ENCODE measurements at places on chromosomes 3 and 15.

DNA sequence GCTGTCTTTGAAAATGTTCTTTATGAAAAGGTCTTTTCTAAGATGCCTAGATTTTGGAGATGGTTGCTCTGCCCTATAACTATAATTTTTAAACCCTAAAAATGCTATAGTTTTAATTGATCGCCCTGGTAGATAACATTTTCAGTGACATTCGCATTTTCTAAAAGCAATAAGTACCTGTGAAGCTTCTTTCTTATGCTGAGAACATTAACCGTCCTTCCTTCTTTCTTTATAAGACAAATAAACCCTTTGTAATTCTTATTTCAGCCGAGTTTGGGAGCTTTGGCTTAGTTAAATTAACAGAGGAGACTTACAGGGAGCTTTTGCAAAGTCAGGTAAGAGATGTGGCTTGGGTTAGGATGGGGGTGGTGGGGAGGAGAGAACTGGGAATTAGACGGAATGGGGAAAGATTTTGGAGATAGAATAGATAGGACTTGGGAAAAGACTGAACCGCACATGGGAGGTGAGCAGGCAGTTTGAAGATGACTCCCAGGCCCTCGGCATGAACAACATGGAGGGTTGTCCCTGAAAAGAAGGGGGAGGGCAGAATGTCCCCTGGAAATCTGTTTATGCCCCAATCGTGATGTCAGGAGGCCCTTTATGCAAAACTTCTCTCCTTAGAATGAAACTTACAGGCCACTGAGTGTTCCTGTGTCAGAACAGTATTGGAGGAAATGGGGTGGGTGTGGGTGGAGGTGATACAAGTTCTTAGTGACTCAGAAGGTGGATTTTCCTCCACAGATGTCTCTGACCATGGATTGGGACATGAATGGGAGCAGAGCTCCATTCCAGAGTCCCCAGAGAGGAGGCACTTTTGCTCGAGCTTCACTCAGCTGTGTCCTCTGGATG is 76.2 kb upstream of the LARS2 start:
- no peak for DNase-seq

GRCh38 chr15:77456746-77457145 is 36.1 kb downstream of the HMG20A start:
- DNase-seq: no peak

DNA sequence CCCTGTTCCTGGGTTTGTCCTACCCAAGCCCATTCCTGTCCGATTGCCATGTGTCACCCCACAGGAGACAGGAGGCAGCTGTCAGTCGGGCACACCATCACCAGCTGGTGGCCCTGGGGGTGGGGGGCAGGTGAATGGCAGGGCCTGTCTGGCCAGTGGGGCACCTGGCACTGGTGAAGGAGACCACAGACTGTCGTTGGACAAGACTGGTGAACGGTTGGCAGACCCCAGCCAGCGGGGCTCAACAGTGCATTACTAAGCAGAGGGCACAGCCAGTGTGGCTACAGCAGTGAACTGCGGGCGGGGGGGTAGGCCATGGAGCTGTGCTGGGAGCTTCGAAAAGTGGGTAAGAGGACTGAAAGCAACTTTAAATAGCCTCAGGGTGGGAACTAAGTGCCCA is 2.1 kb downstream of the SEMA7A start:
- no peak for DNase-seq

- no peak for DNase-seq
Observed at GRCh38 chr3:101810022-101810418, 31.0 kb downstream of the NXPE3 start.

DNA sequence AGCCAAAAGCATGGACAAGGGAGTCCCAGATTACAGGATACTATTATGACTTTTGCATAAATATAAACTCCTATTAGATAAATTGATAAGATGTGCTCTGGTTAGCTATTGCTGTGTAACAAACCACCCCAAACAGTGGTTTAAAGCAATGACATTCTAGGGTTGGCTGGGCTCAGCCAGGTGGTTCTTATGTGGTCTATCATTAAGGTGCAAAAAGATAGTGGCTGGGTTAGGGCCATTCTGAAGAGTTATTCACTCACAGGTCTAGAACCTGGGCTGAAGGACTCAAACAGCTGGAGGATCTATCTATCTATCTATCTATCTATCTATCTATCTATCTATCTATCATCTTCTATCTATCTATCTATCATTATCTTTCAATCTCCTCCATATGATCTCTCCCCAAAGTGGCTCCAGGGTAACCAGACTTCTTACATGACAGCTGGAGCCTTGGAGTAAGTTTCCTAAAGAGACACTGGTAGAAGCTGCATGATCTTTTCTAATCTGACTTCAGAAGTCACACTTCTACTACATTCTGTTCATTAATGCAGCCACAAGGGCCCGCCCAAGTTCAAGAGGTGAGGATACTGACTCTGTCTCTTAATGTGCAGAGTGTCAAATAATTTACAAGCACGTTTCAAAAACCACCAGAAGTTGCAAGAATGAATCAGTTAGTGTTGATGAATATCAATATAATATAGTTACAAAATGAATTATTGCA is 74.9 kb upstream of the XCR1 start:
- no peak for DNase-seq

- DNase-seq: peak; percentile 42
Observed at GRCh38 chr15:99618941-99619411, 53.2 kb downstream of the MEF2A start.

- peak; percentile 33 for DNase-seq
Observed at GRCh38 chr3:15769256-15769915, 28.4 kb downstream of the ANKRD28 start.

DNA sequence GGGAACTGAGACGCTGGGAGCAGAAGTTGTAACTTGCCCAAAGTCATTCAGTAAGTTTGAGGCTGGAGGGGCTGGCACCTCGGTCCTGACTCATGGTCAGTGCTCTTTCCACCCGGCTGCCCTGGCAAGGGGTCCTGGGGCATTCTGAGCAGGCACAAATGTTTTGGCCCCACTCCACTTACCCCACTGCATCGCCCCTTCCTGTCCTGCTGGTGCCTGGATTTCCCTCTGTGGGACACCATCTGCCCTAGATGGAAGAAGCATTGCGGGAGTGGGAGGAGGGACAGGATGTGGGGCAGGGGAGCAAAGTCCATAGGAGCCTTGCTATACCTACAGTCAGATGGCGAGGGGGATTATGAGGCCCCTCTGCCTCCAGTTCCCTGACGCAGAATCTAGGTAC is 4.5 kb downstream of the CORO2B start:
- DNase-seq: no peak

GRCh38 chr3:151309566-151309965 is 7.1 kb downstream of the GPR87 start:
- no peak for DNase-seq

DNA sequence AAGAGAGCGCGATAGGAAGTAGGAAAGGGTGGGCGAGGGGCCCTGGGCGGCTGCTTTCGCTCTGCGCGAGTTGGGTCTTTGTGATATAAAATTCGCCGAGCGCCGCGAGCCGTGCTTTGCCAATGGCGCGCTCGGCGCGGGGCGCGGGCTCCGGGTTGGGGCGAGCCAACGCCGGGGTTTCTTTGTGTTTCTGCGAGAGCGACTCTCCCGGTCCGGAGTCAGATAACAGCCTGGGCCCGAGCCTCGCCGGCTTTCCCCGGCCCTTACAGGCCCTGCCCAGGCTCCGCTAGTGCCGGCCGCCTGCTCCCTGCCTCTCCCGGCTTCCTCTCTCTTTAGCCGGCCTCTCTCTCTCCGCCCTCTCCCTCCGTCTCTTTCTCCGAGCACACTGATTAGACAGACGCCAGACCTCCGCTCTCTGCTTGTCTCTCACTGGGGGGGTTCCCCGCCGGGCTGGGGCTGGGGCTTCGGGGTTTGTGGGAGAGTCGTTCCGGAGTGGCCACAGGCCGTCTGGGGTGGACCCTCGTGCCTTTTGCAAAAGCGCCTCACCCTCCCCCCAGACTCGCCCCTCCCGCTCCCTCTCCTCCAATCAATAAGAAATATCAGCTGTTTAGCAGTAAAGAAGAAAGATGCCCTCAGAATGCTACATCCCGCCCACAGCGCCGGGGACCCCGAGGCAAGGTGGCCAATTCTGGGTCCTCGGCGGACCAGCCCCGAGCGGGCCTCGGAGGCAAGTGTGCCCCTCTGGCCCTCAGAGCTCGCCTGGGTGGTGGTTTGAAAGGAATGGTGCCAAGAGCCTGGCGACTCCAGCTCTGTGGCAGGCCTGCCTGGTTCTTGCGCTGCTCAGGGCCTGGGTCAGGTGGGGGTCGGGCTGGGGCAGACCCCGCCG is 2.9 kb downstream of the NR2F2 start:
- no peak for DNase-seq

DNA sequence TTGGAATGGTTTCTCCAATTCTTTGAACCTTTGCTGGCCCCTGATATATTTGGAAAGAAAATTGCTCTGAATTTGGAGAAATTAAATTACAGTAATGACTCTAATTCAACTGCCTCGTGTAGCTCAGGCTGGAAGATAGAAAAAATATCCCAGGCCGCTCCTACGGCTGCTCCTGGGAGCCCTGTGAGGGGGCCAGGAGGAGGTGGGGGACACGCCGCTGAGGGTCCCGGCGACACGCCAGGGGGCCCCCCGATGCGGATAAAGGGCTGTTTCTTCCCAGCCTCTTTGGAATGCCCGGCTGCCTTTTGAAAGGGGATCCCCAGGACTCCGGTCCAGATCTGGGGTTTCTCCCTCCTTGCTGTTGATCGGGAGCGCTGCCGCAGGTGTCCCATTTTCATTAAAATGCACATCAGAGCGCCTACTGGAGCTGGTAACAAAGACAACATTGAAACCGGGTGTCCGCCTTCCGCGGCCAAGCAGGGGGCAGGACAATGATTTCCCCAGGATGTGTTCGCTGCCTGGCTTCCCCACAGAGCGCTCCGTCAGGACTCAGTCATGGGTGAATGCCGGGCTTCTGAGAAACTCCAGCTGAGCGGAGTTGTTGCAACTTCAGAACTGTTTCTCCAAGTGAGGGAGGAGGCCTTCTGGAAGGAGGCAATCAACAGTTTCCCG is 200.1 kb upstream of the KBTBD8 start:
- peak; percentile 57 for DNase-seq

DNA sequence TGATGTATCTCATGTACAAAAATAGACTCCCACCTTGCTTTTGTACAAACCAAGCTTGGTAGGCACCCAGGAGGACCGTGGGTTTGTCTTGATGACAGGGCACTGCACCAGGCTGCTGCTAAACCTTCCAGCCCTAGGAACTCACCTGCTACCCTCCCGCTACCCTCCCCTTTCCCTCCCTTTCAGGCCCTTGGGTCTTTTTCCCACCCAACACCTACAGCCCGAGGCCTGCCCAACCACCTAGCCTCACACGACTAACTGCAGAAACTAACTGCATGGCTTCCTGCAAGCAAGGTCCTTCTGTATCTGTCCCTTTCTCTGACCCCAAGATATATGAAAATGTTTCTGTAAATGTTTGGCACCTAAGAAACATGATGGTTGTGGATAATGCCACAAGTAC is 11.1 kb downstream of the PPM1M start:
- no peak for DNase-seq

DNA sequence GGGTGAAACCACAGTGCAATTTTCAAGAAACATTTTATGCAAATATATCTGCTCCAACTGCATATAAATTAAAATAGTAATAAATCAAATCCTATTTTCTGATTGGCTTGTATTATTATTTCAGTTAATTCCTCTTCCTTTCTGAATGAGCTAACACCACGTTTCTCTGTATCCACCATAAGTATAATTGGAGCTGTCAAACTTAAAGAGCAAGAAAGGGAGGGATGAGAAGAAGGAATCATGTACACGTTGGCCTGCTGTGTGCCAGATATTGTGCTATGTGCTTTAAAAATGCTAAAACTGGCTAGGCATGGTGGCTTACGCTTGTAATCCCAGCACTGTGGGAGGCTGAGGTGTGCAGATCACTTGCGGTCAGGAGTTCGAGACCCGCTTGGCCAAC is 180.0 kb downstream of the MAGI1 start:
- DNase-seq: no peak

DNA sequence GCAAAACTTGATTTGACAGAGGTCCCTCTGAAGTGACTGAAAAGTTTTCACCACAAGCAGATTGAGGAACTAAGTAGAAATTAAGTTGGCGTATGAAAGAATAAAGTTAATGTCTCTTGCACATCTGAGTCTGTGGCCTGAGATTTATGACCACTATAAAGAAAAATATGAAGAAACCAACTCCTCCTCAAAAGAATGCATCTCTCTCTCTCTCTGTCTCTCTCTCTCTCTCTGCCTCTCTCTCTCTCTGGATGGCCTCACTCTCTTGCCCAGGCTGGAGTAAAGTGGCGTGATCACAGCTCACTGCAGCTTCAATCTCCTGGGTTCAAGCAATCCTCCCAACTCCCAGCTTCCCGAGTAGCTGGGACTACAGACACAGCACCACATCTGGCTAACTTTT is 55.2 kb downstream of the RPL22L1 start:
- DNase-seq: no peak

DNA sequence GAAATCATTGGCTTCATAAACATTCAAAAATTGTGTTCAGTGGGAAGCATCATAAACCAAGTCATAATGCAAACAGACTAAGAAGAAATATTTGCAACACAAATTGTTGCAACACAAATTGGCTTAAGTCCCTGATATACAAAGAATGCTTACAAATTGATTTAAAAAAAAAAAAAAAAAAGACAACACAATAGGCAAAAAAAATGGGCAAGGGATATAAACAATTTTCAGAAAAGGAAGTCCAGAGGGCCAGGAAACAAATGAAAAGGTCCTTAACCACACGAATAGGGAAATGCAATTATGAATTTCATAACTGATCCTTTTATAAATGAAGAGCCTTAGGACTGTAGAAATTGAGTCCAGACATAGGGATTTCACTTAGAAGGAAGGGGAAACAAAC is 98.9 kb downstream of the LRRK1 start:
- no peak for DNase-seq

GRCh38 chr15:33022629-33023028 is 171.9 kb downstream of the FMN1 start:
- peak; percentile 65 for DNase-seq

GRCh38 chr3:31878231-31878838 is 102.7 kb downstream of the OSBPL10 start:
- peak; percentile 62 for DNase-seq

GRCh38 chr3:66703501-66703900 is 202.7 kb upstream of the LRIG1 start:
- no peak for DNase-seq

DNA sequence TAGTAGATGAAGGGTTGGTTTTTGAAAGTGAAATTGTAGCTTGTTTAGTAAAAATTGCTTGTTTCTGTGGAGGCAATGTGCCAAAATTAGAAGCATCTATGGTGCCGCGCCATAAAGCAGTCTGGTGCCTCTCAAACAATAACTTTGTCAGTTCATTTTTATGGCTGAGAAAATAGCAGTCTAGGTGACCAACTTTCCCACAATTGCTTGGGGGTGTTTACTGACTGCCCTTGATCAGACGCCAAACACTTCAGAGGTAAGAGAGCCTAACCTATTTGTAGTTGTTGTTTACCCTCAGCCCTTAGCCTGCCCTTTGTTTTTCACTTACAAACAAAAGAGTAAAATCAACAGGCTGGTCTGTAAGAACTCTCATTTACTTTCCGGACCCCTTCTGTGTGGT is 174.5 kb downstream of the FNDC3B start:
- DNase-seq: no peak

- DNase-seq: peak; percentile 94
Observed at GRCh38 chr15:27222479-27222878, 251.5 kb downstream of the GABRG3 start.

GRCh38 chr15:98746375-98747155 is 98.2 kb downstream of the IGF1R start:
- DNase-seq: no peak

GRCh38 chr15:39756806-39757522 is 25.7 kb downstream of the FSIP1 start:
- peak; percentile 72 for DNase-seq

- DNase-seq: peak; percentile 44
Observed at GRCh38 chr3:67947808-67948508, 293.5 kb upstream of the SUCLG2 start.

GRCh38 chr3:147649475-147649874 is 240.3 kb downstream of the ZIC1 start:
- no peak for DNase-seq

All from fibroblast of skin of right biceps (primary cell).